Fibroblast of skin of right biceps (primary cell): ENCODE measurements at places on chromosomes 12 and 14.

- peak; percentile 79 for DNase-seq
Observed at GRCh38 chr12:92108651-92109050, 37.0 kb downstream of the BTG1 start.

GRCh38 chr14:101689039-101689501 is 72.4 kb upstream of the PPP2R5C start:
- no peak for DNase-seq

DNA sequence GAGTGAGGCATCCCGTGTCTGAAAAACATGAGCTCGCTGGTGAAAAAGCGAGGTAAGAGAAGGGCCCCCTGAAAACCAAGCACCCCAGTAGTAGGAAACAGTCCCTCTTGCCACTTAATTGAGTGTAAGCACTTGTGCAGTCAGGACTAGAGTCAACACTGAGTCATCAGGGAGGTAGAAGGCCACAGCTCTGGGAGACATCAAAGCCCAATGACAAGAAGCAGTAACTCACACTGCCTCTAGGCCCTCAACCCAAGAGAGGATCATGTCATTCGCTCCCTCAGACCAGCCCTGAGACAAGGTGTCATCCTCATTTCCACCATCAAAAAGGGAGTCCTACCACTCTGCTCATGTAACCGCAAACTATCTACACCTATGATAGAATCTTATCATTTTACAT is 17.8 kb downstream of the POMT2 start:
- peak; percentile 59 for DNase-seq

DNA sequence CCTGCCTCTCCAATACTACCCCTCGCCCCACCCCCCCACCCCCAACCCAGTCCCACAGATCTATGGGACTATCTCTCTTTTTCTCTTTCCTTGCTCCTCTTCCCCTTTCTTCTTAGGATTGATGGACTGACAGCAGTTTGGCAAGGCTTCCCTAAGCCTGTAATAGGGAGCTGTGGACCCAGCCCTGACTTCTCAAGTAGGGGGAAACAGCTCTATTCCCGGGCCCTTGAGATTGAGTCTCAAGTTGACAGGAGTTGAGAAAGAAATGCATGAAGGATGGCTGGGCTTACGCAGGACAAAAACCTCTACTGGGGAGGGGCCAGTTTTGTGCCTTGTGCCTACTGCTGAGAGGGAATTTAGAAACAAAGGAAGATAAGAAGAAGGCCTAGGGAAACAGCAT is 60.4 kb downstream of the SMUG1 start:
- DNase-seq: peak; percentile 52

DNA sequence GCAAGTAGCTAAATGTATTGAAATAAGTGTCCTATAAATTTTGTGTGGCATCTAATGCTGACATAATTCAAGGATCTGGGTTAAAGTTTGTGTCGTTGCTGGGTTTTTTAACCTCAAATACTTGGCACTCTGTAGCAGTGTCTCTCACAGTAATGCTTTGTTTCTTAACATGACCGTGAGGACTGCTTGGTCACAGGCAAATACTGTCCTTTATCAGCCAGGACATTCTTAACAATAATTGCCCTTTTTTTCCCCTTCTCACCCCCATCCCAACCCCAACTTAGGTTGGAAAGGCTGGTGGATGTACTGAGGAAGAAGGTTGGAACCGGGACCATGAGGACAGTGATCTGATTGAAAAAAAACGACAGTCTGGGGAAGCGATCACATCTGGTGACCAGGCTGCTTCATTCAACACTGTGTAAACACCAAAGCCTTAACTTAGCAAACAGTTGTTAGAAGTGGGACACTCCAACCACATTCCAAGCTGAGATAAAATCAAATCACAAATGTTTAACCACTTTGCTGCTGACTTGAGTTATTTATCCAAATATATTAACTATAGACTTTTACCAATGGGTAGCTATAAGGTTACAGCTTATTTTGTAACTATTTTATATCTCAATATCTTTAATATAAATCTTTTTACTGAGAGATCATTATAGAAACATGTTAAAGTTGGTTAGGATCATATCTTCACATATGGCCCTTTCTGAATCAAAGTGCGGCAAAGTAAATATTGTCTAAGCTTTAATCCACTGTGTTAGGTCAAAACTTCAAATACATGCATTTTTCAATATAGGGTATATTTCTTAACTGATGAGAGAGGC is 48.2 kb downstream of the FOXA1 start:
- DNase-seq: peak; percentile 28
